CD4-positive, alpha-beta T cell treated with Interferon gamma for 1 hour (primary cell): ENCODE measurements at places on chromosomes 2 and 18.

DNA sequence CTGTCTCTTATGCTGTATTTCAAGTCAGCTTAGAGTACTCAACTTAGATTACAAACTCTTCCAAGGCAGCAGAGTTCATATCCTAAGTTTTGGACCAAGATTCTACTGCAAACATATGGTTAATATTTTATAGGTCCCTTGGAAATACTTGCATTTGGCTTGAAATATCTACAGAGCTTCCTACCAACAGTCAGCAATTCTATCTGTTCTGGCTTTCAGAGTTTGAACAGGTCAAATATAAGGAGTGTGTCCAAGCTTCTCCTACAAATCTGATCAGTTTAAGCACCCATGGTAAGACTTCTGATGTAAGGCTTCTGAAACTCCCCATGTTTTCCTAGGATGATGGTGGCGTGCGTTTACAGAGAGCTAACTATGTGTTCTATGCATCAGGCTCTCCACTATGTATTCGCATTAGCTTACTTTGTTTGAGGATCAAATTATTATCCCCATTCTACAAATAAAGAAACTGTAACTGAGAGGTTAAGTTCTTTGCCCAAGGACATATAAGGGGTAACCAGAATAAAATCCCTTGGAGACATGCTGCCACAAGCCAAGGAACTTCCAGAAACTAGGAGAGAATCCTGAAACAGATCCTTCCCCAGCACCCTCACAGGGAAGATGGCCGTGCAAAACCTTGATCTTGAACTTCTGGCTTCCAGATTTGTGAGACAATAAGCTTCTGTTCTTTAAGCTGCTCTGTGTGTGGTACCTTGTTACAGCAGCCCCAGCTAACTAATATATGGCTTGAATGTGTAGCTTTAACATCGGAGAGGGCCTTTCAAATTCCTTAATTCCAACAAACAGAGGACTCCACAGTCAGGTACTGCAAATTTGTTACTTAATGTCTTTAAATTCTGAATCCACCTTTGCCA is 55.1 kb downstream of the ATP8B1 start:
- no peak for DNase-seq

DNA sequence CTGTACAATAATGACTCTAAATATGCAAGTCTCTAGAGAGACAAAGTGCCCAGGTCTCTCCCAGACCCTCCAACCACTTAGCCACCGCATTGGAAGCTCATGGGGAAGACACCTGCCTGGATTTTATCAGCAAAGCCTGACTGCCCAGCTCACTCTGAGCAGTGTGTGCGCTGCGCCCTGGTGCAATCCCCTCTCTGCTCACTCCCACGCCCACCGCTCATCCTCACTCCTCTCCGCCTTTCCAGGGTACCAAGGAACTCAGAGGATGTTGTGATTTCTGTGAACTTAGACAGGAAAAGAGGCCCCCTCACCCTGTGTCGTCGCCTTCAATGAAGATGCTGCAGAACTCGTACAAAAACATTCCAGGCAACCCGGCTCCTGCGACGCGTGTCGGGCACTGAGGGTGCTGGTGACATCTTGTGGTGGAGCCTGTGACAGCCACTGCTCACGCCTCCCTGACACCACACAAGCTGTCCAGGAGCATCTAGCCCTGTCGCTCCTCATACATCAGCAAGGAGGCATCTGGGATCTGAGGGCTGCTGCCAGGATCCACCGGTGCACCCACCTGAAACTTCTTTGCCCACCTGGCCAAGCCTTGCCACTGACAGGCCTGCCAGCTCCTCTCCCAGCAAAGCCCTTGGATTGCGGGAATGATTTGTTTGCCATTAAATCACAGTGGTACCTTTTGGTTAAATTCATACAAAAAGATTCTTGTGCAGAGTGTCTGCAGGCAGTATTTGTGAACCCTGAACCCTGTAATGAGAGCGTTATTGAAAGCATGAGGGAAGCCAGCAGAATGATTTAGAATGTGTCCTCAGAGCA is 220.4 kb downstream of the ZNF516 start:
- DNase-seq = no peak

GRCh38 chr2:191862156-191862775 is 15.4 kb upstream of the CAVIN2 start:
- DNase-seq = no peak

GRCh38 chr2:29601872-29602271 is 319.5 kb downstream of the ALK start:
- DNase-seq = no peak

GRCh38 chr2:15692551-15693377 is 101.1 kb downstream of the DDX1 start:
- DNase-seq = no peak

DNA sequence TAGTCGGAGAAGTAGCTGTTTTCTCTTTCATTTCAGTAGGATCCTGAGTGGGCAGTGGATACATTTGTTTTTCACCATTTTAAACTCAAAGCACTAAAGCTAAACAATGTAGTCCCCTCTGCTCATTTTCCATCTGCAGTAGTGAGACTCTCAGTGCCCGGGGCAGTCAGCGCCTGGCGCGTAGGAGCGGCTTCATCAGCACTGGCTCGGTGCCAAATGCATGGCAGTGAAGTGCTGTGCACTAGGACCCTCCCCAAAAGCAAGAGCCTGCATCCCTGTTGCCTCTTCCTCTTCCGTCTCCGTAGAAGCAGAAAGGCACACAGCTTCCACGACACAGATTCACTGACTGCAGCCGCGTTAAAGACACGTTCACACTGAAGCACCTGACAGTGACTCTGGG is 19.0 kb upstream of the ESPNL start:
- no peak for DNase-seq

DNA sequence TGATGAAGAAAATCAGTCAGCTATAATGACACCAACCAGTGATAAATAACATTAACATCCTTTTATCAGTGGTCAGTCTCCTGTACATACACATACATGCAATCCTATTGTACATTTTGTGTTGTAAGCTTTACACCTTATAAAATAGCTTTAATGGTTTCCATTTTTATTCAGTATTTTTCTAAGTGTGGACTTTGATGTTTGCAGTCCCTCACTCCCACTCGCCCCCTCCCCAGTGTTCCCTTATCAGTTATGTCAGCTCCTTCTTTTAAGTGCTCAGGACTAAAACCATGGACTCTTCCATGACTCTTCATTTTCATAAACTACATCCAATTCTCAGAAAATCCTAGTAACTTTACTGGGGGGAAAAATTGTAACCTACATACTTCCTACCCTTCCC is 713.0 kb downstream of the LRRTM4 start:
- no peak for DNase-seq

GRCh38 chr2:231590614-231591013 is 2.0 kb upstream of the TEX44 start:
- no peak for DNase-seq

GRCh38 chr2:104867813-104868504 is 14.0 kb downstream of the POU3F3 start:
- no peak for DNase-seq

GRCh38 chr18:25873833-25874232 is 216.6 kb downstream of the SS18 start:
- DNase-seq = no peak

- DNase-seq = no peak
These were observed 48.0 kb downstream of the SERPINB8 start for GRCh38 chr18:64017870-64018269.
